ELF-1 (cell line): ENCODE measurements at places on chromosomes 7 and 10.

GRCh38 chr7:6495597-6496262 lies 48.0 kb upstream of the DAGLB start:
- DNase-seq: no peak

GRCh38 chr10:65555192-65555591 lies 1370.6 kb upstream of the LRRTM3 start:
- DNase-seq: no peak

- no peak for DNase-seq
These were observed 92.6 kb upstream of the CTBP2 start for GRCh38 chr10:125252937-125253336.

DNA sequence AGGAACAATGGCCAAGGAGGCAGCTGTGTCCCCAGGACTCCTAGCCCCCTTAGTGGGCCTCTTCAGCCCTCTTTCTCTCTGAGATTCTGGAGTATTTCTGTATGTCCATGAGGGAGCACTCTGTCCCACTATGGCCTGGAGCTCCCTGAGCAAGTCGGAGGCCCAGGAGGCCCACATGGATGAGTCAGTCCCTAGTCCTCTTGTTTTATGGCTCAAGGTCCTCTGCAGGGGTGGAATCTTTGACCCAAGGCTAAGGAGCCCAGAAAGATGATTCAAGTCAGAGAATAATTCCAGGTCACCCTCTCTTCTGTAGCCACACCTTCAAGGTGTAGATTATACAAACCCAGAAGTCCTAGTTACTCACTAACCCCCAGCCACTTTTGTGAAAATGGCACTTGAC lies 125.6 kb downstream of the PLXNA4 start:
- no peak for DNase-seq

- DNase-seq: no peak
These were observed 1126.3 kb downstream of the SORCS1 start for GRCh38 chr10:106038246-106038645.

GRCh38 chr7:112150823-112151641 lies 55.2 kb downstream of the DOCK4 start:
- DNase-seq: no peak

DNA sequence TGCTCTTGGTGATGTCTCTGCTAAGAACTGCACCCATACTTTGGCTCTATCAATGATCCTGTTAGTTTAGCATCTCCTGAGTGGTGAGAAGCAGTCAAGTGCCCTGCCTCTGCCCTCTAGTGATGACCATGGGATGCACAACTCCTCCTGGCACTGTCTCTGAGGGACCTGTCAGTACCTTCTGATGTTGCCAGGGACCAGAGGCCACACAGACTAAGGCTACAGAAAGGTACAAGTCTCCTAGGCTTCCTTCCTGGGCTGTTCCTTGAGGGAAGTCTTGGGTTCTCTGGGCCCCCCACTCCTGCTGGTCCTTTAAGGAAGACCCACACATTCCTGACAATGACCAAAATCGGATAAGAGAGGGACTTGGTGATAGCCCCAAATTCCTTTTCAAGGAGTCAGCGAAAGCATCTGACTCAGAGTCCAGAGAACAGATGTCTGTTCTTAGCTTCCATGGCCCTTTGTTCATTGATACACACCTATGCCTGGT lies 15.3 kb downstream of the NKX2-3 start:
- DNase-seq: no peak

GRCh38 chr7:79453266-79453557 lies 255 bp downstream of the MAGI2 start:
- DNase-seq: no peak

- DNase-seq: no peak
These were observed 1164.2 kb upstream of the LRRN3 start for GRCh38 chr7:109926738-109927137.

DNA sequence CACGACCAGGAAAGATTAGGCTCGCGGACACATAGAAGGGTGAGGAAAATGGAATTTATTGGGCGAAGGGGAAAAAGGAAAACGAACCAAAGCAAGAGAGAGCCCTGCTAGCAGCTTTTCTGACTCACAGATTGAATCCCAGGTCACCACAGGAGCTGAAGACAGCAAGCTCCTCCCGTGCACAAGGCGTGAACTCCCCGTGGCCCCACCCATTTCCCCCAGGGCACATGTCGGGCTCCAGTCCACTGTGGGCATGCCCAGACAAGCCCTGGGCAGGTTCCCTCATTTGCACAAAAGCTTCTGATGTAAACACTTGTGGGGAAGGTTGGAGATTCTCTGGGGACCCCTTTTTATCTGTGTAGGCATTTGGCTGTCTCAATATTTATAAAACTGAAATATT lies 582.4 kb downstream of the SUGCT start:
- peak; percentile 93 for DNase-seq

GRCh38 chr10:71846816-71847215 lies 4.2 kb downstream of the PSAP start:
- DNase-seq: no peak

GRCh38 chr10:855671-856070 lies 75.8 kb downstream of the LARP4B start:
- no peak for DNase-seq

- no peak for DNase-seq
These were observed 4.4 kb downstream of the RPS24 start for GRCh38 chr10:78038105-78038504.

DNA sequence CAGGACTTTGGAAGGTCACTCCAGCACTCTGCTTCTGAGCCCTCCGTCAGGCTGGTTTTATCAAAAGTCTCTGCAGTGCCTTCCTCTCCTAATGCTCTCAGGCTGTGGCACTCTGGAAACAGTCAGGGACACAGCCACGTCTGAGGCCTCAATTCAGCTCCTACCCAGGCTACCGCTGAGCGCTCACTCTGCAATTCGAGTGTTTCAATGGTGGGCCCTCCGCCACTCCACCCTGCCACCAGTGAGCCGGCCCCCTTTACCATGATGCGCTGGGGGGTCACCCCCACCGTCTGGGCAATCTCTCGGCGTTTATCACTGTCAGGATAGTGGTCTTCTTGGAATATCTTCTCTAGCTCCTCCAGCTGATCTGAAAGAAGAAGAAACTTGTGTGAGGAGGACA lies 3.5 kb downstream of the NOBOX start:
- DNase-seq: no peak

DNA sequence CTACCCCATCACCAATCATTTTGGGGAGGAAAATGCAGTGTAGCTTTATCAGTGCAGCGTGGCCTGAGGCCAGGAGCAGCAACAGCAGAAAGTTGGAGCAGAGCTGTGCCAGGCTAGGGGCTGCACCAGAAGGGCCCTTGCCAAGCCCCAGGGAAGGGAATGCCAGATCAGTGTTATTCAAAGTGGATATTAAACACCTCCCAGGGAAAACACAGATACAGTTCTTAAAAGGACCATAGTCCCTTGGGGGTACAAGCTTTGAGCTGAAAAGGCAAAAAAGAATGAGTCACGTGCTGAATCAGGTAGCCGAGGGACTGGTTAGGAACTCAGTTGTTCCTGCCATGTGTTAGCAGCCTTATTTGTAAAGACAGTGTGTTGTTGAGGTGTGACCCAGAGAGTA lies 54.0 kb downstream of the GSDME start:
- DNase-seq: no peak

DNA sequence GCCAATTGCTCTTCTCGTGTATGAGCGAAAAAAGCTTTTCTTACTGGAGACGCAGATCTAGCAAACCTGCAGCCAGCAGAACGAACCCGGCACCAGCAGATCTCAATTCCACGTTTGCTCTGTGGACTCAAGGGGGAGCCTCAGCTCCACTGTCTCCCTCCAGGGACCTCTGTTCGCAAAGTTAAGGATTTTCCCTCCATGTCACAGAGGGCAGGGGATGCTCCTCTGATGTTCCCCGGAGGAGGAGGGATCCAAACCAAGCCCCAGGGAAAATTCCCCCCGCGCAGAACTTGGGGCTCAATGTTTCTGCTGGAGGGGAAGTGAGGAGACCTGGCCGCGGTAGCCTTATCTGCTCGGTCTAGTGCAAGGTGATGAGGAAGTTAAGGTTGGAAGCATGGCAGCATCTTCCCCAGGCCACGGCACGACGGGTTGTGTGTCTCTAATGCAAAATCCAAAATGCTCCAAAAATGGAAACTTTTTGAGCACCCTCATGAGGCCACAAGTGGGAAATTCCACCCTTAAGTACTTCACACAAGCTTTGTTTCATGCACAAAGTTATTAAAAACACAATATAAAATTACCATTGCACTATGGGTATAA lies 9.0 kb downstream of the IQCE start:
- peak; percentile 63 for DNase-seq

DNA sequence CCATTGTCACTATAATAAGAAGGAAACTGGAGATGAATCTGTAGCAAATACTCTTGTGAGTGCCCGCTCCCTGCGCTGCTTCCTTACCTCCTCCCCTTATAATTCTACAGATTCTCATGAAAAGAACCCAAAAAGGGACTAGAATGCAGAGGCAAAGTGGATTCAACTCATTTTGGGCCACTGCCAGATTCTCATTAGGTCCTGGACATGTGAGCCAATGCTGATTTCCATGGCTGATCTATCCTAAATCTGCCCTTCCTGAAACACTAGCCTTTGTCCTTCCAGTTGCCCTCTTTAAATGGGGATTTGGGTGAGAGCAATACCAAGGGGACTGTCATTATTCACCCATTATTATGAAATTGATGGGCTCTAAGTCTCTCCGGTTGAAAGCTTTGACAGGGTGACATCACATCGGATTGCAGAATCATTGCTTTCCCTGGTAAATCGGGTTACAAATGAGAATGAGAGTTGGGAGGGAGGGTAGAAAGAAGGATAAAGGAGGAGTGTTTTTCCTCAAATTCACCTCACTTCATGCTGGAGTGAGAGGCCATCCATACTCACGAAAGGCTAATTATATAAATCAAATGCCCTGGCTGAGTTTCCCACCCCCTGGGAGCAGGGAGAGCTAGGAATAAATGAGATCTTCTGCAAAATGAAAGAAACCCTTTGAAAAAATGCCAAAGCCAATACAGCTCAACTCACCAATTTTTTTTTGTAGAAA lies 37.5 kb downstream of the PTN start:
- no peak for DNase-seq
